ENCODE measurements at places on chromosomes 2 and 18.

GRCh38 chr18:34548973-34549294, 161.2 kb upstream of the DTNA start:
- DNase-seq = no peak

DNA sequence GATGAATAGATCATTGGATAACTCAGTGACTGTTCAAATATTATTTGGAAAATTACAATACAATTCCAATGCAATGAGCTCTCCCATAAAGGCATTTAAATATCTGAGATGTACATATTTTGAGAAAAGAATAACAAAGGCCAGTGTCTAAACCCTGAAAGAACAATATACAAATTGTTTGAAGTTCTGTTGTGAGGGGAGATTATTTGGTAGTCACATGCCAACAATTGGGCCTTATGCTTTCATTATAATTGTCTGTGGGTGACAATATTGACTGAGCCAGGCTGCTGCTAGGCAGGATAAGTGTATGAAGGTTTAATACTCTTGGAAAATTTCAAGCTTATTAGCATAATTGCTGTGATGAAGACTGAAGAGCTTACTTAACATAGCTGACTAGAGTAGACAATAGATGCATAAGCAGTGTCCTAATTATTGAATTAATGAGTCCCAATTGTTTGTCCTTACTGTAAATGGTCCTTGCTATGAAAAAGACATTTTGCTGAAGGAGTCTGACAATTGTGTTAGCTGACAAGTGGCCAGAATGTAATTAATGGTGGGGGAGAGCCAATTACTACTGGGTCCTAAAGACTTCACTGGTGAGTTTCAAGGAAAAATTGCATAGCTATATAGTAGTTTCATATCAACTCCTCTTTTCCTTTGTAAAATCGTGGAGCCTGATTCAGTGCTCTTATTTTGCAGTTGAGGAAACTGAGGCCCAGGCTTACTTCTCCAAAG, 5.0 kb upstream of the SMAD2 start:
- DNase-seq = no peak

- no peak for DNase-seq
Measured at GRCh38 chr2:113977660-113978523, 88.0 kb downstream of the ACTR3 start.

DNA sequence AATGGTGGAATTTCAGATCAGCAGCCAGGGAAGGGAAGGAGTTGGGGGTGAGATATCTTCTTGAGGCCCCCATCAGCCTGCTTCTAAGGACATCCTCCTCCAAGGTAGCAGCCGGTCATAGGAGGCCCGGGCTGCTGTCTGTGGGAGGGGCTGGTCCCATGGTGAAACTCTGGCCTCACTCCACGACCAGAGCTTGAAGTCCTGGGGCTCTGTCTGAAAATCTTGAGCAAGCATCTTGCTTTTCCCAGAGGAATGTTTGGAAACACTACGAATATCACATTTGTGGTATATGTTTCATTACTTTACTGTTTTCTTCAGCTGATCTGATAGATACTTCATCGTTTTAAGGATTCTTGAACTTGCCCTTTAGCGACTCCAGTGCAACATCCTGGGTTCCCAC, 103.7 kb downstream of the CTAGE1 start:
- no peak for DNase-seq

DNA sequence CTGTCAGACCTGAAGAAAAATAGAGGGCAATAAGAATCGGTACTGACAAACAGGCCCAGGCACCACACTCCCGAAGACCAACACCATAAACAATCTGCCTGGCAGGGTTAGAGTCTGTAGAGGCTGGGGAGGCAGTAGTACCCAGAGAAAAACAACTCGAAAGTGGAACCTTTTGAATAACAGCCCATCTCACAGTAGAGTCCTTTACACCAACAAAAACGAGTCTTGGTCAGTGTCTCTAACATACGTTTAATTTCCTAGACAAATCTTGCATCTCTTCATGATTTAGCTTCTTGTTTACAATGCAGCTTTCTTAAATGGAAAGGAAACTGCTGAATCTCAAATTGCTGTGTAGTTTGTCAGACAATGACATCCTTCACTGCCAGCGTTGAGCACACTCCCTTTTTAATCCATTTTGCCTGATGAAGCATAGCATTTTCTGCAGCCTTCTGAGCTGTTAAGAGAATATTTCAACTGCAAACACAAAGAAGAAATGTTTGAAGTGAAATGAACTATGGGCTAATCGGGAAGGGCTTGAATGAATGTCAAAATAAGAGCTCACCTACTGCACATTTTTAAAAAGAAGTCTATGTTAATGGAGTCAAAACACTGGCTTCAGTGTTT, 73.1 kb upstream of the DSG1 start:
- DNase-seq = no peak

DNA sequence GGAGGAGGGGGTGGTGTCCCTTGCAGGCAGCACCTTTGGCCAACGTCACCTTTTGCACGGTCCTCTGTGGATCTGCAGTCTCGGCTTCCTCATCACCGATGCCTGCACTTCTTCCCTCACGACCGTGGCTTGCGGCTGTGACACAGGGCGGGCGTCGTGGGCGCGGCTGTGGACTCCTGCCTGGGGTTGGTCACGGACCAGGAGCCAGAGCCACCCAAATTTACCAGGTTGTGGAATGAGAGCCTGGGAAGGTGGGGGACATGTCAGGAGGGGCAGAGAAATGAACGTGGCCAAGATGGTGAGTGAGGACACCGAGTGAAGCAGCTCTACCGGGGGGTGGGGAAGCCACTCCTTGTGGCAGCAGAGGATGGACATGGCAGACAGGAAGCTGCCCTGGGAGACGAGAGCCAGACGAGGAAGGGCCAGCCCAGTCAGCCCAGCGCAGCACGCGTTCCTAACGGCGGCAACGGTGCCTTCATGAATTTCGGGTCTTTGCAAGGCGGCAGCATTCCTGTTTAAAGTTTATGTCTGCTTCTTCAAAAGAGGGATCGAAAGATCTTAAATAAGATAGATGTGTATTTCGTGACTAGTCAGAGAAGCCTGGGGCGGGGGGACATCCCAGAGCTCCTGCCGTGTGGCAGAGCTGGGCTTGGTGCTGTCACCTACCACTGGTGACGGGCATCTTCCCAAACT, 84.2 kb downstream of the LRRFIP1 start:
- DNase-seq = peak; percentile 9

DNA sequence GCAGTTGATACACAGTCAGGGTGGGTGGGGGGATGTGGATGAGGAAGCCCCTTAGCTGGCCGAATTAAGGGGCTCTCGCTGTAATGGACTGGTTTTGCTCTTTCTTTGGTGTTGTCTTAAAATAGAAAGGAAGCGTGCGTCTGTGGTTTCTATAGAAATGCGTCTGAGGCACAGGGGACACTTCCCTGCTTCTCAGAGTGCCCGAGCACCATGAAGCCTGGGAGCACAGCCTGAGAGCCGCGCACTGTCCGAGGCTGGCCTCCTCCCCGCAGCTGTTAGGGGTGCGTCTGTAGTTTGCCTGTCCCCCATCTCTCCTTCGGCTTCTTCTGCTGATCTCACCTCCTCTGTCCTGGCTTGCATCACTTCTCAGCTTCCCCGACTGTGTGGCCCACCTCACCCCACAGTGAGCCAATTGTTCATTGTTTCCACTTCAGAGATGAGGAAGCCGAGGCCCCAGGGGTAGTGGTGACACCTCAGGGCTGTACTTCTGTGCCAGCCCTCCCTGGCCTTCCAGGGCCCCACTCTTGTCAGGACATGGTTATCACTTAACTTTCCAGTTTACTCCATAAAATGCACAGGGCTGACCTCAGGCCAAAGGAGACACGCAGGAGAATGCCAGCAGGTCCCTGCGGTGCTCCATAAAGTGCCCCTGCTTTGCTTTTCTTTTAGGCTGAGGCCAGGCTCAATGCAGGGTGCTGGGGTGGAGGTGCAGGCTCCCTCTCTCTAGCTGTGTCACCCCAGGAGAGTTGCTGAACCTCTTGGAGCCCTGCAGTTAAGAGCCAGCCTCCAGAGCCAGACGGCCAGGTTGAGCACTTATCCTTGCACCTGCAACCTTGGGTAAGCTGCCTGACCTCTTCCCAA, 210.6 kb downstream of the SEPTIN10 start:
- DNase-seq = no peak

DNA sequence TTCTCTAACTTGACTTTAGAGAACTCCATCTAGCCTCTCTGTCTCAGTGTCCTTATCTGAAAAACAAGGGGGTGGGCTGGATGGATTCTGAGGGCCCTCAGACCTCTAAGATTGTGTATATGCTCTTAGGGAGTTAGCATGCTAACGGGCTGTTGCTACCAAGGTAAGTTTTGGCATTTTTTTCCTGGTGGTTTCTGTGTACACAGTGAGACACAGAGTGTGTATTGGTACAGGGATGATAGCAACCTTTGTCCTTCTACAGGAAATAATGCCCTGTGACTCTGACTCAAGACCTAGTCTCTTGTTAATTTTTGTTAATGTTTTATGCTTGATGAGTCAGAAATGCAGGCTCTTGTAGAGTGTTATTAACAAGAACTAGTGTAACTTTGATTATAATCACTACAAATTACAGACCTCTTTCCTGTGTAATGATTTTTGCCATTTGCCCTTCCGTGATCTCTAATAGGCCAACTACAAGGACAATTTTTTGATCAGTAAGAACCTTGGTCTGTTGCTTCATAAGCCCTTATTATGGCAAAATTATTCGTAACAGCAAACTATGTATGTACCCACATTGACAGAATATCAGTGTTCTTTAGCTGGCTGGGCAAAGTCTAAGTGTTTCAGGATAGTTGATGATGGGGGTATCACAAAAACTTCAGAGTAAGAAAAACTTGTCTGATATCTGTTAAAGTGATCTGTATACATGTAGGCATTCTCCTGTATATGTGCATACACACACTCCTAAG, 89.7 kb downstream of the SPTBN1 start:
- no peak for DNase-seq

- DNase-seq = no peak
Measured at GRCh38 chr2:60496956-60497355, 56.5 kb downstream of the BCL11A start.

- no peak for DNase-seq
Measured at GRCh38 chr18:50727721-50728471, 91.9 kb downstream of the MRO start.

DNA sequence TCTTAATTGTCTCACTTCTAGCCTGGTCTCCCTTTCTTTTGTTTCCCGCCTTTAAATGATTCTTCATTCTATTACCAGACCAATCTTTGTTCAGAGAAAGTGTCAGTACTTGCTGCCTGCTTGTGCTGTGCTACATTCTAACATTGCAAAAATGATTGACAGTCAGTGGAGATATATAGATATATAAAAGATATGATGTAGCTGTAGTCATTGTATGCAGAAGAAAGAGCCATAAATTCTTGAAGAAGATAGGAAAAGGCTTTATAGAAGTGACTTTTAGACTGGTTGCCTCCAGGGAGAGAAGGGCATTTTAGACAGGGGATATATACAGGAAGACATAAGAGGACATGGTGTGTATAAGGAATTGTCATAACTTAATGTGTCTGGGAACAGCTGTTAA, 13.6 kb downstream of the AGPS start:
- no peak for DNase-seq

- no peak for DNase-seq
Measured at GRCh38 chr2:55882954-55883353, 40.6 kb downstream of the EFEMP1 start.

- no peak for DNase-seq
Measured at GRCh38 chr2:64327510-64328414, 126.2 kb upstream of the LGALSL start.

DNA sequence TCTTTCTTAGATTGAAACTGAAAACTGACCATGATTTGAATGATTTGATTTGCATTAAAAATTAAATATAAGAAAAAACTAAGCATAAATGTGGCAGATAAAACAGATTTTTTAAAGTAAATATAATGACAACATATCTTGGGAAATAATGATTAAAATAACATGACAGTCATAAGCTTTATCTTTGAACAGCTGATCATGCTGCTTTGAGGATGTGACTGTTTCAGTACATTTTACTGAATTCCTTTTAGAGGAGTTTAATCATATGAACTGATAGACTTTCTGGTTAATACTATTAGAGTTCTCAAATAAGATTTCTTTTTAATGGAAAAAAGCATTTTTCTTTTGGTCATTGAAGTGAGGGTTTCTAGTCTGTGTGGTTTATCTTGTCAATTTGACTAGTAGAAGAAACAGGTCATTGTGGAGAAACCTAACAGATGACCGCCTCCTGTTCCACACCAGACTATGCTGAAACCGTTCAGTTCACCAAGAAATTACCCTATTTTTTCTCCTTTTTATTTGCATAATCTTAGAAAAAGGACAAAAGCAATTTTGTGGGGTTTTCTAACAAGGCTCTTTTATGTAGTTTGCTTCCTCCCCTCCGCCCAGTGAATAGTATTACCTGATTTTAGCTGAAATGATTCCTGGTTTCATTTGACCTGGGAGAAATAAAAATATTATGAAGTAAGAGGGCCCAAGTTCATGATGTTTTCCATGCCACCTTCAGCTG, 262.1 kb downstream of the PTGR3 start:
- no peak for DNase-seq

- DNase-seq = no peak
Measured at GRCh38 chr2:31378389-31378788, 36.2 kb downstream of the XDH start.

- DNase-seq = no peak
Measured at GRCh38 chr2:86807468-86808275, 17.0 kb upstream of the CD8A start.

DNA sequence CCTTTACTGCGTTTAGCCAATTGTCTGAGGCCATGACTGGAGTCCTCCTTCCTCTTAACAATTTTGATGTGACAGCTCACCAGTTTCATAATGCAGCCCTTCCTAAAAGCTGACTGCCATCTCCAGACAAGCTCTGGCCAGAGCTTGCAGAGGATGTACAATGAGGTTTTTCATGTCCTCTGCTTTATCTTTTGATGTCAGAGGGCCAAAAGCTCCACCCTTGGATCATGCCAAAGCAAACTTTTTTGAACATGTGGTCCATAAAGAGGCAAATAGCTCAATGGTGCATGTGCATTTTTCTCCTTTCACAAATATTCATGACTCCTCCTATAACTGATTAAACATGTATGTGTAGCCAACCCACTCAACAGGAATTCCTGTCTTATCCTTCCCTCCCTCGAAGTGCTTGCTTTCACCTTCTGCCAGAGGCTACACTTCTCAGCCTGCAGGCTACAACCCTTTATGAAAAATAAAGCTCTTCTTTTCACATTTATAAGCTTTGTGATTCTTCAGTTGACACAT, 266.2 kb downstream of the FBXO15 start:
- DNase-seq = no peak

DNA sequence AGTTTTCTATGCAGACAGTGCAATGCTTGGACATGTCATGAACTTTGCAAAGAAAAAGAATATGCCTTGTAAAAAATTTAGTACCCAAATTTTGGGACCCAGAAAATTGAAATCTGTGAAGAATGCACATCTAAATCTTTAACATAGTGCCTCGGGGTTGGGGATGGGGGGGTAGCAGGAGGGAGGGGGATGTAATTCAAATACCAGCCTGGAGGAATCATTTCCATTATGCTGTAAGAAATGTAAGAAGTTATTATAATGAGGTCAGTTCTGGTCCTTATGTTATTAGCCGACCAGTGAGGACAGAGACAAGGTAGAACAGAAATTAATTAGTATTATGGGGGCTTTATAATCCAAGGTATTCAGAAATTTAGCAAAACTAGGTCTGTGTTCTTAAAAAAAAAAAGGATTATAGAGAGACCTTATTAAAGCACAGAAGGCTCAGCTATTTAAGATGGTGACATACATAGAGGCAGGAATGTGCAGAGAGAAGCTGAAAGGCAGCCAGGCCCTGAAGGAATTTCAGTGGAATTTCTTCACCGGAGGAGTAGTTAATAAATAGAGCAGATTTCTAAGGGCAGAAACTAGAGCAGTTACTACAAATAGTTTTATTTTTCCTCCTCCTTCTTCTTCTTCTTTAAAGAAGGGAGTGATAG, 89.0 kb upstream of the RBMS1 start:
- DNase-seq = peak; percentile 54
